Upper lobe of left lung (tissue), 6 donors: ENCODE measurements at places on chromosomes 1 and 21. TPM values are rescaled to one million over a fixed set of nuclear protein-coding genes. Genes with fewer than 3 reads are reported as not detected.

GRCh38 chr1:167756730-167757405 lies 35.1 kb downstream of the MPZL1 start:
- no peak for DNase-seq

KRTAP21-2 gene
- not detected for total RNA-seq

DNA sequence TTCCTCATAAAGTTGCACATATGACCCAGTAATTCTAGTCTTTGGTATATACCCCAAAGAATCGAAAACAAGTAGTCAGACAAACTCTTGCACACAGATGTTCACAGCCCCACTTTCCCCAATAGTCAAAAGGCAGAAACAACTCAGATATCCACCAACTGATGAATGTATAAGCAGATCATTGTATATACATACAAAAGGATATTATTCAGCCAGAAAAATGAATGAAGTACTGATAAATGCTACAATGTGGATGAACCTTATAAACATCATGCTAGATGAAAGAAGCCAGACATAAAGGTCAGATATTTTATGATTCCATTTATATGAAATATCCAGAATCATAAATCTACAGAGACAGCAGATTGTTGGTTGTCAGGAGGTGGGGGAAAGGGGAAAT lies 27.3 kb downstream of the SHCBP1L start:
- no peak for DNase-seq

GRCh38 chr21:46006547-46007491 lies 25.2 kb downstream of the COL6A1 start:
- peak; percentile 82 for DNase-seq

SLAMF8 gene
- total RNA-seq: 33.6 TPM

- DNase-seq: no peak
Measured at GRCh38 chr1:188343914-188344313, 1515.2 kb downstream of the PLA2G4A start.

DNA sequence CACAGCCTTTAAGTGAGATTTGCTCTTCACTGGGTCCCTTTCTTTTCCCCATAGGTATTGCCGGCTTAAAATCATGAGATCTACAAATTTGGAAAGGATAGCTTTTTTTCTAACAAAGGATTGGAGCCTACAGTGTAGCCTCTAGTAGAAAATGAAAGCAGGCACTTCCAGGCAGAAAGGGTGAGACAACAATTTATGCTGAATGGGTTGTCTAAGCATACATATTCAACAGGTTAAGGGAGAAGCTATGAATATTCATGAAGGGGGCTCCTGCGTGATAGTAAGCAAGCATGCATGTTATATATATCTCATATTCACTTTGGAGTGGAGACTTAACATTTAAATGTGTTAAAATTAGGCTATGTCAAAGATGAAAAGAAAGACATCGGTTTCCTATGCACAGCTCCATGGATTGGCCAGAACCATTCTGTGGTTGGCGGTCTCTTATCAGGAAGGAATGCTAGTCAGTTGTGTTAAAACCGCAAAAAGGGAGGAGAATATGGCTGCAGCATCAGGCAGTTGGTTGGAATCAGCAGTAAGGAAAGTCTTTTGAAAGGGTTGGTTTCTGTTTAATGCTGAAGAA lies 66.0 kb downstream of the VCAM1 start:
- no peak for DNase-seq

DNA sequence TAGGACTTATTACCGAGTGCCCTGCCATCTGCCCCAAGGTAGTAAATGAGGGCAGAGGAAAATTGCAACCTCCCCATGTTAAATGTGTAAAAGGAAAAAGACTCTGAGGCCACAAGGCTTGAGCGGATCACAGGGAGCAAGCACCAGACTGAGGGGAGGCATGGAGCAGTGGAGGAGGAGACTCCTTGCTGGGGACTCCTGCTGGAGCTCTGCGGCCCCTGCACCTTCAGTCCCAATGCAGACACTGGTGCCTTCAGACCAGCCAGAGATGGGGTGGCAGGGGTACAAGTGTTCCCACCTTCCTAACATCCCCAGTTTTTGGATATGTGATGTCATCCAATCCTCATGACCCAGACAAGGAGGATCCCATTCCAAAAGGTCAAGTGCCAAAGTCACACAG lies 128.4 kb upstream of the NGF start:
- DNase-seq: no peak

FCRL6 gene
- 5.2 TPM for total RNA-seq

DNA sequence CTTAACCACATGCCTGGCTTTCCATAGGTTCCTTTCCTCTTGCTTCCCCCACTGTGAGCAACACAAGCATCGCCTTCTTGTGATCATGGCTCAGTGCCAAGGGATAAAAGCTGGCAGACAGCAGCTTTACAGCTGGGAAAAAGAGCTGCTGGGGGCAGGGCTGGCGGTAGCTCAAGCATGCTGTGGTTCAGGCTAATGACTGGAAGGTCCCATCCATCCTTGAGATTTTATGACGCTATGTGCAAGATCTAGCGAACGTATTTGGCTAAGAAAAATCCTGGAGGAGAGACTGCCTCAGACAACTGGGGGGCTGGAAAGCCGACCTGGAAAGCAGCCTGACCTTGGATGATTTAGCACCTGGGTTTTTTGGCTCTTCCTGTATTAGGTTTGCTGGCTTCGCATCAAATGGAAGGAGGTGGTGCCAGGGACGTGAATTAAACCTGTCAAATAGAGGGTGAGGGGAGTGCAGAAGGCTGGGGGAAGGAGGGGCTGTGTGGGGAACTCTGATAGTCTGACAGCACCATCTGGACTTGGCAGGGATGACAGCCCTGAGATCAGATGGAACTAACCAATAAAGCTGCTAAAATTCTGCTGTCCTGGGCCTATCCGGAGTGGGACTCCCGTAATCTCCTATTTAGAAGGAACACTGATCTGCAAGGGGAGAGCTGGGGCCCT lies 34.8 kb downstream of the ZMYND12 start:
- no peak for DNase-seq

- DNase-seq: no peak
Measured at GRCh38 chr1:244789731-244790130, 45.7 kb upstream of the COX20 start.

CD55 gene
- 588 TPM for total RNA-seq

DNA sequence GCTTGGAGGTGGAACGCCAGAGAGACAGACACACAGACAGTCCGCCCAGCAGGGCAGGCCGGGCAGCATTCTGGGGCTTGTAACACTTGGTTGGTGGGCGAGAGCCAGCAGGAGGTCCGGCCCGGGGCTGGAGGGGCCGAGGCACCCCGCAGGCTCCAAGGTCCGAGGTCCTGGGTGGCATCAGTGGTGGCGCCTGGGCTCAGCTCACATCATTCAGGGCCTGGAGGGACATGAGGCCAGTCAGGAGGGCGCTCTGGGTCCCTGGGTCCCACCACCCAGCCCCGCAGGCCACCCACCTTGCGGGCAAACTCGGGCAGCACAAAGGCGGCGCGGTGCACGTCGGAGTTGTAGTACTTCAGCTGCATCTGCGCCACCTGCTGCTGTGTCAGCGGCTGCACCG lies 5.2 kb downstream of the SRM start:
- DNase-seq: no peak

DNA sequence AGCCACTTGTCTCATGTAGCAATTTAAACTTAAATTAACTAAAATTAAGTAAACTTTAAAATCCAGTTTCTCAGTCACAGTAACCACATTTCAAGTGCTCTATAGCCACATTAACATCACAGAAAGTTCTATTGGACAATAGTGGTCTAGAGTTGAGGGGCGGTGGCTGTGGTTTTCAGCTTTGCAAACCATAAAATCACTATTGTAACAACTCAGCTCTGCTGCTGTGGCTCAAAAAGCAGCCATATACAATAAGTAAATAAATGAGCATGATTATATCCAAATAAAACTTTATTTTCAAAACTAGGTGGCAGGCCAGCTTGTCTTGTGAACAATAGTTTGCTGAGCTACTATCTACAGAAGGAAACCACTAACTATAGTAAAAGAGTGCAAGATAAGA lies 43.4 kb upstream of the C1orf53 start:
- DNase-seq: no peak

DNA sequence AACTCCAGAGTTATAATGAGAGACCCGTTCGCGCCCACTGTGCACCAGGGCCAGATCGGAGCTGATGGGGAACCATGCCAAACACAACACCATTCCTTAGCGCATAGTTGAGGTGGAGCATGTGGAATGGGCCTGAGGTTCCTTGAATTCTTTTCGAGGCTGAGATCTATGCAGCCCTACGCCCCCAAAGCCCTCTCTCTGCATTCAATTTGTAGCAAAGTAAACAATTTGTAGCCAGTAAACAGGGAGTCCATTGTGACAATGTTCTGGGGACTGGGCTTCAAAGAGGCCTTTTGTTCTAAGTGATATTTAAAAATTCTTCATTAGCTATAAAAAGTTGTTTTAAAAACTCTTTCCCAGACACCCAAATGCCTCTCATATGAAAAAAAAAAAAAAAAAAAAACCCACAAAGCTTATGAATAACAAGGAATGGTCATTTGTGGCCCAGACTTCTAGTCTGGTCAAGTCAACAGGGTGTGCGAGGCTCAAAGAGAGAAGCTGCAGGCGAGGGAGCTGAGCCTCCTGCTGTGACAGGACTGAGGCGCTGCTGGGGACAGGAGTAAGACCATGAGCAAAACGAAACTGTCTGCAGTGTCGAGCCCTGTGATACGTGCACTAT lies 30.6 kb upstream of the KCNE2 start:
- DNase-seq: no peak

KRTAP11-1 gene
- total RNA-seq: not detected

- peak; percentile 96 for DNase-seq
Measured at GRCh38 chr1:117367046-117368025, at the start of gene MAN1A2. MAN1A2 (plus strand) TSS chr1:117367449; CDS start chr1:117368184, 735 bp downstream.

FNDC5 gene
- total RNA-seq: 3.1 TPM

DNA sequence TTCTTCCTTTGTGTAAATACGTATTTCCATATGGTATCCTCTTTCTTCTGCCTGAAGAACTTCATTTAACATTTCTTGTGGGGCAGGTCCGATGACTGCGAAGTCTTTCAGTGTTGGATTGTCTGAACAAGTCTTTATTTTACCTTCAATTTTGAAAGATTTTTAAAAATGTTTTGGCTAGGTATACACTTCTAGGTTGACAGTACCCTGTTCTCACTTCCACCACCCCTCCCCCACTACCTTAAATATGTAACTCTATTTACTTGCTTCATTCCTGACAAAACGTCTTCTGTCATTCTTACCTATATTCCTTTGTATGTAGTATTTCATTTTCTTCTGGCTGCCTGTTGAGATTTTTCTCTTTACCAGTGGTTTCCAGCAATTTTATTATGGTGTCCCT lies 85.7 kb upstream of the ARTN start:
- DNase-seq: no peak

- DNase-seq: no peak
Measured at GRCh38 chr1:233166896-233167295, 128.6 kb downstream of the PCNX2 start.

DNA sequence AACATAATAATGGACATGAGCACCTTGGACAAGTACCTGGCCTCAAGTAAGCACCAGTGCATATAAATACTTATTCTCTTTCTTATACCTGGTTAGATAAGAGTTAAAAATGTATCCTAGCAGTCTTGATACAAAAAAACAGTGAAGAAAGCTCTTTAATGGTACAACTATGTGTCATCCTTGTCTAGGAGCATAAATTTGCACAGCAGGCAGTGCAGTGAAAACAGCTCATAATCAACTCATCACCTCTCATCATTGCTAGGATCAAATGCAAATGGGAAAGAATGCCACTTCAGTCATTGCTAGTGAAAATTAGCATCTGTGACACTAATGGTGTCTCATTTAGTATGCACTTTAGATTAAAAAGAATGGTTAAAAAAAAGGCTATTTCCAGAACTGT lies 7.6 kb downstream of the SAMSN1 start:
- DNase-seq: no peak

NCSTN gene
- 104 TPM for total RNA-seq

GRCh38 chr1:15201221-15201620 lies 45.8 kb upstream of the FHAD1 start:
- DNase-seq: no peak

GRCh38 chr1:3470650-3471355 lies 16.3 kb downstream of the ARHGEF16 start:
- DNase-seq: peak; percentile 75

GRCh38 chr1:18641005-18641941 lies 10.6 kb downstream of the PAX7 start:
- DNase-seq: no peak
